AG04449 (cell line): ENCODE measurements at places on chromosomes 5 and 9.

DNA sequence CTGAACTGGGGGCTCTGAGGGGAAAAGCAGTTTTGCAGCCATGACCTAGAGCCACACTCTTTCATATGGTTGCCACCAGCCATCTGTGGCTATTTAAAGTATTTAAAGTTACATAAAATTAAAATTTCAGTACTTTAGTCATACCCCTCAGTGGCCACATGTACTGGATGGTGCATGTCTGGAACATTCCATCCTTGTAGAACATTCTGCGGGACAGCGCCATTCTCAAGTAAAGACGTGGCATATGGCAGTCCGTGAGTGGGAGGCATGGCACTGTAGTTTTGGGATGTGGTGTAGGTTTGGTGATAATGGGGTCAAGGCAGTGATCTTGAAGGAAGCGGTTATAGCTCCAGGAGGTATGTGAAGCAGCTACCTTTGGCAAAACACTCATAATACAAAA lies 61.4 kb upstream of the NFIL3 start:
- no peak for DNase-seq

- DNase-seq, result no peak
Measured at GRCh38 chr5:96652769-96653454, 9.3 kb upstream of the CAST start.

DNA sequence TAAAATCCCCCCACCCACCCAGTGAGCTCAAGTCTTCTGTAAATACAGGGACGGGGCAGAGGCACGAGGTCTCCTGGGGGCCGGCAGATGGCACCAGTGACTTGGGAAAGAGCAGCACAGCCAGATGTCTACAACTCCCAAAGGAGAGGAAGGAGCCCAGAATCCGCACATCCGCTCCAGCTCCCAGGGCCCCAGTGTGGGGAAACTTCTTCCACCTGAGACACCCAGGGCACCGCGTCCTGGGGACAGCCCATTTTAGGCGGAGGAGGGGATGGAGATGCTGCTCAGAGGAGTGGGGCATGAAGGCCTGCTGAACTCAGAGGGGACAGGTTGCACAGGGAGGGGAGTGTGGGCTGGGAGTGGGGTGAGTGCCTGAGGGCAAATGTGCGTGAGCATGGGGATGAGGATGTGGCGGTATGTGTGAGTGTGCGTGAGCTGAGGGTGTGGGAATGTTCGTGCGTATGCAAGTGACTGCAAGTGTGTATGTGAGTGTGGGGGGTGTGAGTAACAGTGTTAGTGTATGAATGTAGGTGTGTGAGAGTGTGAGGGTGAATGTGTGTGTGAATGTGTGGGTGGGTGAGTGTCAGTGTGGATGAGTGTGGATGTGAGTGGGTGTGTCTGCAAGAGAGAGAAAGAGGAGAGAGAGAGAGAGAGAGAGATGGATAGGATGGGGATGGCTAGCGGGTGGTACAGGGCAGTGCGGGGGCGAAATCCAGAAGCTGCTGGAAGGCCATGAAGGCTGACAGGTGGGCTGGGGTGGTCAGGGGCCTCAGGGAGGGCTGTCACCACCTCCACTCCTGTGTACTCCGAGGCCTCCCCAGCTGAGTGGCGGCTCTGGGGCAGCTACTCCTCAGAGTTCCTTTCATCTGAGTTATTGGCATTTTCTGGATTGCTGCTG lies 63.5 kb downstream of the DUSP1 start:
- DNase-seq, result peak; percentile 24

- DNase-seq, result no peak
Measured at GRCh38 chr9:69049094-69049493, 13.5 kb downstream of the FXN start.

DNA sequence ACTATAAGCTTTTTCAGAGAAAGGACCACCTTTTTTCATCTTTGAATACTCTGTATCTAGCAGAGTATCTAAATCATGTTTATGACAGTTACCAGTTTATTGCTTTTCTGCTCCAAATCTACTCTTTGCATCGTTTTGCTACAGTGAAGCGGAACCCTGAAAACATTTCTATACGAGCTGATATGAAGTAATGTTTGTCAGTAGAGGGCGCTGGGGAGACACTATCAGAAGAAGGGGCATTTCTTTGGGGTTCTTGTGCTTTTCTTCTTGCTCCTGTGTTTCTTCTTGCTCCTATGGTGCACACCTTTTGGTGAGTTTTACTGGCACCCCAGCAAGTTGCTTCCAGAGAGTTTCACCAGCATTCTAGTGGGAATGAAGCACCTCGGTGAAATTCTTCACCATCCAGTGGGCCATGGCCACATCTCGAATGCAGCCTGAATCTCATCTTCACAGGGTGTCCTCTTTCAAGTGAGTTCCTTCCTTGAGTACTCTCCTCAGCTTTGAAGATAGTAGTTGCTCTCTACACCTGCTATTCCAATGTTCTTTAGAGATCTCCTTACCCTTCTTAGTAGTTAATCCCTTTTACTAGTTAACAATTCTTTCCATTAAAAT lies 98.4 kb downstream of the FGF1 start:
- no peak for DNase-seq

- DNase-seq, result no peak
Measured at GRCh38 chr5:144121577-144121976, 48.9 kb downstream of the YIPF5 start.

DNA sequence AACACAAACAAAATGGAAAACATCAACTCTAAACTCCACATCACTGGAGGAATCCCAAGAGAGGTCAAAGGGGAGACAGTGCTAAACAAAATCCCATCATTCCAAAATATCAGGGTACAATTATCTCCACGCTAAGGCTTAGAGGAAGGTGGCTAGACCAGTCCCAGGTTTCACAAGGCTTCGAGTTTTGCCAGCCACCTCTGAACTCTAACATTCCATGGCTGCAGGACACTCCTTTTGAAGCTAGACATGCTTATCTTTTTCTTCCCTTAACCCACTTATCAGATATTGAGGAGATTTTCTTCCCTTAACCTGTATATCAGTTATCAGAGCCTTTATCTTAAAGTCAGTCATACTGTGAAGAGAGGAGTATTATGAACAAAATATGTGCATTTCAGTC lies 53.3 kb downstream of the GLDC start:
- no peak for DNase-seq

DNA sequence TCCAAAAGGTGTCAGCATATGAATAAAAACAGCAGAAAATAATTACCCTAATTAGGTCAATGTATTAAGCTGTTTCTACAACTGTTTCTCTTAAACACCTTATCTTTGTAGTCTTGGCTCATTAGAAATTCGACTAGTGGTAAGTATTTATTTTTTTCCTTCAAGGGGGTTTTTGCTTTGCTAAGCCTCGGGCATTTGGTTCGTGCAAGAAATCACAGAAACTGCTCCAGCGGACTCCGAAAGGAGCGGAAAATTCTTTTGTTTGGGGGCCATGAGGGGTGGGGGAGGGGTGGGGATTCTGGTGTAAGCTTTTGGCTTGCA lies 757 bp downstream of the ZBED3 start:
- no peak for DNase-seq

- DNase-seq, result no peak
Measured at GRCh38 chr5:151745071-151745705, 13.2 kb downstream of the ATOX1 start.

DNA sequence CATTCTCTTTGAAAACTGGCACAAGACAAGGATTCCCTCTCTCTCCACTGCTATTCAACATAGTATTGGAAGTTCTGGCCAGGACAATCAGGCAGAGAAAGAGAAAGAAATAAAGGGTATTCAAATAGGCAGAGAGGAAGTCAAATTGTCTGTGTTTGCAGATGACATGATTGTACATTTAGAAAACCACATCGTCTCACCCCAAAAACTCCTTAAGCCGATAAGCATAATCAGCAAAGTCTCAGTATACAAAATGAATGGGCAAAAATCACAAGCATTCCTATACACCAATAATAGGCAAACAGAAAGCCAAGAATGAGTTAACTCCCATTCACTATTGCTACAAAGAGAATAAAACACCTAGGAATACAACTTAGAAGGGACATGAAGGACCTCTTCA lies 21.0 kb upstream of the EPB41L4A start:
- no peak for DNase-seq

DNA sequence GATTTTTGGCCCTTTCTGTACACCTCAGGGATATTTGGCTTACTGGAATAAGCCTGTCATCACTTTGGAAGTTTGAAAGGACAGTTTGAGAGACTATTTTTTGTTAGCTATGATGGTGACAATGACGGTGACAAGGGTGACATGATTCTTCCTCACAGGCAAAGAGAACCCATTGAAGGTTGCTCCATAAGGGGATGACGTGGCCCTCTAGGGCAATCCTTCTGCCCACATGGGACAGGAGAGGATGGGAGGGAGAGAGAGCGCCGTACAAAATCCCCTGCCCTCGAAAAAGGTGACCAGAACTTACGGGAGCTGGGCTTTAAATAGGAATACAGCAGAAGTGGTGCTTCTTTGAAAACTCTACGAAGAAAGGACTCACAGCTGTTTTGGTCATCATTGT lies 22.6 kb downstream of the HRH2 start:
- no peak for DNase-seq

DNA sequence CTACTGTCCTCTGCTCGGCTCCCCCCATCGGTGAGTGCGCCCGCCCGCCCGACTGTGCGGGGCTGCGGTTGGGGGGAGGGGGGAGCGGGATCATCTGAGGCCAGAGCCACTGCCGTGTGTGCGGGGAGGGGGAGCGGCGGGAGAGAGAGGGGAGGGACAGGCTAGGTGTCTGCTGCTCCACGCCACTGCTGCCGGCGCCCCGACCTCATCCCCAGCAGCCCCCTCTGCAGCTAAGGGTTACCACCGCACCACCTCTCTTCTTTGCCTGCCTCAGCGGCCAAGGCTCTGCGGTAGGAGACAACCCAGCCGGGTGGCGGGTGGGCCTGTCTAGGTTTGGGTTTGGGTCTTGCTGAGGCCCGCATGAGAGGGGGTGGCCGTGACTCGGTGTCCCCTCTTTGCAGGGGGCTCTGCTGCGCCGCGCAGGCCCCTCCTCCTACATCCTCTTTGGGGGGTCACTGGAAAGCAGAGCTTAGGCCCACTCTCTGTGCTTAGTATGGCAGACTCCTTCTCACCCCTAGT lies 670 bp upstream of the PURA start:
- no peak for DNase-seq

GRCh38 chr9:117088786-117089185 lies 326.1 kb downstream of the ASTN2 start:
- no peak for DNase-seq

DNA sequence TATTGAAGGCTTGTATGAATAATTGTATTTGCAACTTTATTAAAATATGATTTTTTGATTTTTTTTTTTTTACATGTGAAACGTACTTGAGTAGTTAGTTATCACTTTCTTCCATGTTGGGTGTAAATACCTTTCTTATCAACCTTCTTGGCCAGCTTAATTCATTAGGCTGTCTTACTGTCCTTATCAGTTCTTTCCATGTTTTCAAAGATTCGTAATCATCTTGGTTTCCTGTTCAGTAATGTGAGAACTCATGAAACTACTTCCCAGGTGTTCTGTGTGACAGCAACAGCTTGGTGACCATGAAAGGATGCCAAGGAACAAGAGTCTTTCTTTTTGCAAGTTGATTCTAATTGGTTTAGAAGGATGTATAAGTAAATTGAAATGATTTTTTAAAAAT lies 100.0 kb downstream of the ADGRV1 start:
- no peak for DNase-seq

- DNase-seq, result no peak
Measured at GRCh38 chr5:10420468-10420867, 21.2 kb upstream of the ROPN1L start.

GRCh38 chr5:14581891-14582796 lies 552 bp downstream of the OTULINL start:
- no peak for DNase-seq

GRCh38 chr9:89408628-89409101 lies 89.2 kb downstream of the SEMA4D start:
- no peak for DNase-seq

GRCh38 chr5:165201369-165201768 lies 1696.0 kb downstream of the MAT2B start:
- DNase-seq, result no peak

DNA sequence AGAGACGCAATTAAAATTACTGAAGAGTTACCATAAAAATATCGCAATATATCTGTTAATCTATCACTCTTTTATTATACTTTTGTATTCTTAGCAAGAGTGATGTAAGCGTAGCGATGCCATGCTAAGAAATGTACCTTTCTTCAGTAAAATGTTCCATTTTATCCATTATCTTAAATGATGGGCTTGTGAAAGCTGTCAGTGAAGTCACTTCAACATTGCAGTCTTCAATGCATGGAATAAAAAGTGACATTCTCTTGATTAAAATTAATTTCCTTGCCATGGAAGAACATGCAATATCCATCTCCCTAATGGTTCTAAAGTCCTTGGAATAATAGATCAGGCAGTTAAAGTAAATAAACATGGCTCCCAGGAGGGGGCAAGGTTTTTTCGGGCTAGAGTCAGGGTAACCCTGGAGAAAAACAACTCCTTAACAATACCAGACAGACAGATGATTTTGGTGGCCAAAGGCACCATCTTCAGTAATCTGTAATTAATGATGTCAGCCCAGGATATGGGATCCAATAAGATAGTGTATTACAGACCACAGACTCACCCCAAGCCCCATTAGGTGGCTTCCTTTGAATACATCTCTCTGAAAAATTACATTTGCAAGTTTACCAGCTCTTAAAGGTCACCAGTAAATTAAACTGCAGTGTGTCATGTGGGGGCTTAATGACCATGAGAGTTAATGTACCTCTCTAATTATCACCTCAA lies 677.1 kb downstream of the DTWD2 start:
- no peak for DNase-seq

DNA sequence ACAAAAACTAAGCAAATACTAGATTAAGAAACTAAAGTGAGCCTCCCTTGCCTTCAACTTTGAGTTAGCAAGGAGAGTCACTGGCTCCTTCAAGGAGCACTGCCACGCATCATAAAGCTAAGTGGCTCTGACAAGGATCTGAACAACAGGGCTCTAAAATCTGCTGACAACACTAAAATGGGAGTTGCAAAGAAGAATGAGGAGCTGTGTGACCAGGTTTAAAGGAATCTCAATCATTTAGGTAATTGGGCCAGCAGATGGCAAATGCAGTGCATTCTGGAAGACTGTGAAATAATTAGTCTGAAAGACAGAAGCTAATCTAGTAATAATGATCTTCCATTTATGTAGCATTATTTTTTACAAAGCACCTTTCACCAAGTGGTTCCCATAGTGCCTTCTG lies 297.0 kb upstream of the TAS2R1 start:
- no peak for DNase-seq

GRCh38 chr9:108166519-108166918 lies 677.0 kb upstream of the KLF4 start:
- no peak for DNase-seq

GRCh38 chr5:27594141-27594540 lies 555.8 kb upstream of the CDH9 start:
- DNase-seq, result no peak

- no peak for DNase-seq
Measured at GRCh38 chr5:58842852-58843251, 260.0 kb downstream of the RAB3C start.

- DNase-seq, result no peak
Measured at GRCh38 chr9:69619233-69619632, 52.9 kb downstream of the APBA1 start.

- DNase-seq, result no peak
Measured at GRCh38 chr9:28050941-28051340, 477.7 kb upstream of the C9orf72 start.

GRCh38 chr9:98983295-98984268 lies 39.9 kb downstream of the COL15A1 start:
- peak; percentile 74 for DNase-seq
